Psoas muscle (tissue), 8 donors: ENCODE measurements at places on chromosomes 4 and X. TPM values are rescaled to one million over a fixed set of nuclear protein-coding genes. Genes with fewer than 3 reads are reported as not detected.

The SMC1A gene
- 45.0 TPM for total RNA-seq

DNA sequence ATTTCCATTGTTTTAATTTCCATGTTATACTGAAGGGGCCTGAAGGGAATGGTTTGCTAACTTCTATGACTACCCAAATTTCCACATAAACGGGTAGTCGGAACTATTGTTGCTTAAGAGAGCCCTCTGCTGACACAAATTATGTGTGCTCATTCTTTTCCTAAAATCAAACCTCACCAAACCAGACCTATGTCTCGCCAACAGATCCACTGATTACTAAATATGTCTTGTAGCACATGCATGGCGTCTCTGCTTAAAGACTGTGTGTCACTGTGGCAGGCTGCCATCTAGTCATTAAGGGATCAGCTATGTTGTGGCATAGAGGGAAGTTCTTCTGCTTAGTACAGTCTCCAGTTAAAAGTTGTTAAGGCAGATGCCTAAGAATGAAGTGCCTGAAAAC lies 25.1 kb downstream of the PIR start:
- DNase-seq: peak; percentile 18

DNA sequence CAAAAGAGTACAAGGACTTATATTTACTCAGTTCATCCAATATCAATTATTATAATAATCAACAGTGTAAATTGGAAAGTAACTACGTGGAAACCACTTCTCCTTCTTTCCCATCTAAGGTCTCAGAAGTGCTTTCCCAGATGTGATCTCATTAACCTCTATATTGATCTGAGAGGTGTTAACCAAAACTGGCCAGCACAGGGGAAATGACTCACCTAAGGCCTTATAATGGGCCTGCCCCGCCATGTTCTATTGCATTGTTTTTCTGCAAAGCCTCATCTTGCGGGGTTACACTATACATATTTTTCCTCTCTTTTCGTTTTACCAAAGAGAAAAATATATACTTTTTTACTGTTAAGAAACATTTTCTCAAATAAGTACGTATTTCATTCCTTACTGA lies 20.5 kb downstream of the RAB40A start:
- no peak for DNase-seq

DNA sequence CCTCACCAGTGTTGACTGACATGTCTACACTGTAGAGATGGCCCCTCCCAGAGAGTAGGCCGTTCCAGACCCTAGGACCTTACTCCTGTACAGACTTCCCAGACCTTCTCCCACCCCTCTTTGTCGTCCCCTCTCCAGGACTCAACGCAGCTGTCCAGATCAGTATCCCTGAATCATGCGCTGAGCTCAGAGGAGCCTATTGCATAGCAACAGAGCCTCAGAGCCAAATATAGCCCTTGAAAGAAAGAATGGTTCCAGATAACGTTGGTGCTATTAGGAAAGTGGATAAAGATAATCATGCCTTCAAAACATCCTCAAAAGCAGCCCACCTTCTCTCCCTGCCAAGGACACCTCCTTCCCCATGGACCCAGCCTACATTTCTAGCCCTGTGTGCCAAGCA lies 27.8 kb upstream of the NXF3 start:
- DNase-seq: no peak
